Activated CD4-positive, alpha-beta memory T cell treated with anti-CD3 and anti-CD28 coated beads, Interleukin-2, amount 10 ng/mL, durations not matched to agents 7 days and 5 days (primary cell): ENCODE measurements at places on chromosomes 13 and 19.

DNA sequence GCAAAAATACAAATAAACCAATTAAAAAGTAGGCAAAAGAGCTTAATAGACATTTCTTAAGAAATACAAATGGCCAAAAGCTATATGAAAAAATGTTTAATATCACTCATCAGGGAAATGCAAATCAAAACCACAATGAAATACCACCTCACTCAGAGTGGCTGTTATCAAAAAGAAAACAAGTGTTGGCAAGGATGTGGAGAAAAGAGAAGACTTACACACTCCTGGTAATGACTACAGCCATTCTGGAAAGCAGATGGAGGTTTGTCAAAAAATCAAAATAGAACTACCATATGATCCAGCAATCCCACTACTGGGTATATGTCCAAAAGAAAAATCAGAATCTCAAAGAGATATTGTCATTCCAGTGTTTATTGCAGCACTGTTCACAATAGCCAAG lies 223.5 kb upstream of the SLC10A2 start:
- DNase-seq, result no peak

DNA sequence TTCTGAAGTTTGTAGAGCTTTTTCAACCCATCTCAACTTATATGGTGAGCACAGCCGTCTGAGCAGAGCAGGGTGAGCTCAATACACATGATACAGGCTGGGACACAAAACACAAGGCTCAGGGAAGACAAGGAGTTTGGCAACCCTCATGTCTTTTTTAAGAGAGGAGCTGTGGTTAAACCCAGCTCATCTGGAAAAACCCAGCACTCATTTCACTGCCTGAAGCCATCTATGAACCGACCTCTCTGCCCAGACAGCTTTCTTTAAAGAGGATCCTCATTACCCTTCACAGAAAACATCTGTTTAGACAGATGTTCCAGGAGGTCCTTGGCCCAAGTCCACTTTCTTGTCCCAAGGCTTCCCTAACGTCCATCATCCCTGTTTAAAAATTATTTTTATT lies 170.0 kb upstream of the TSHZ3 start:
- no peak for DNase-seq

DNA sequence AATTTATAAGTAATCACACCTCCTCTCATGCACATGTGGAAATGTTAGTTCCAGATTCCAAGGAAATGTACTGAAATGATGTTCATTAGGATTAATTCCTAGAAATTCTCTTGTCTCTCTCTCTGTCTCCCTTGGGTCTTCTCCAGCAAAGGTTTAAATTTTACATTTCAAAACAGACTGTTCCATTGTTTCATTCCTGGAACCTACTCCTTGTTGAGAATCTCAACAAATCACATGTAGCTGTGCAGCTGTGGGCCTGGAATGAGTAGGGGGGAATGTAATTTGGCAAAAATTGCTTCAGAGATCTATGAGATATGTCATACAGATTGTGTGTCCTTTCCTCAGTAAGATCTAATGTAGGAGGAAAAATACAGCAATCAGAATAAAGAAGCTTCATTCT lies 46.2 kb upstream of the RFXAP start:
- DNase-seq, result no peak

DNA sequence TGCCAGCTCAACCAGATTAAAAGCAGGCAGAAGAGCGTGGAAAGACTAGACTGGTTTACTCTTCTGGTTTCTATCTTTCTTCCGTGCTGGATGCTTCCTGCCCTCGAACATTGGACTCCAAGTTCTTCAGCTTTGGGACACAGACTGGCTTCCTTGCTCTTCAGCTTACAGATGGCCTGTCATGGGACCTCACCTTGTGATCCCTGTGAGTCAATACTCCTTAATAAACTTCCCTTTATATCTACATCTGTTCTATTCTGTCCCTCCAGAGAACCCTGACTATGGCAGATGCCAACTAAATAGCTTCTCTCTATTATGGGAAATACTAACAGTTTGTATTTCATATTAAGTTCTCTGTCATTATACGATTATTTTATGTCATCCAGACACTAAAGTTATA lies 609.1 kb downstream of the LMO7 start:
- no peak for DNase-seq

GRCh38 chr13:41859565-41859964 lies 101.3 kb downstream of the VWA8 start:
- no peak for DNase-seq

DNA sequence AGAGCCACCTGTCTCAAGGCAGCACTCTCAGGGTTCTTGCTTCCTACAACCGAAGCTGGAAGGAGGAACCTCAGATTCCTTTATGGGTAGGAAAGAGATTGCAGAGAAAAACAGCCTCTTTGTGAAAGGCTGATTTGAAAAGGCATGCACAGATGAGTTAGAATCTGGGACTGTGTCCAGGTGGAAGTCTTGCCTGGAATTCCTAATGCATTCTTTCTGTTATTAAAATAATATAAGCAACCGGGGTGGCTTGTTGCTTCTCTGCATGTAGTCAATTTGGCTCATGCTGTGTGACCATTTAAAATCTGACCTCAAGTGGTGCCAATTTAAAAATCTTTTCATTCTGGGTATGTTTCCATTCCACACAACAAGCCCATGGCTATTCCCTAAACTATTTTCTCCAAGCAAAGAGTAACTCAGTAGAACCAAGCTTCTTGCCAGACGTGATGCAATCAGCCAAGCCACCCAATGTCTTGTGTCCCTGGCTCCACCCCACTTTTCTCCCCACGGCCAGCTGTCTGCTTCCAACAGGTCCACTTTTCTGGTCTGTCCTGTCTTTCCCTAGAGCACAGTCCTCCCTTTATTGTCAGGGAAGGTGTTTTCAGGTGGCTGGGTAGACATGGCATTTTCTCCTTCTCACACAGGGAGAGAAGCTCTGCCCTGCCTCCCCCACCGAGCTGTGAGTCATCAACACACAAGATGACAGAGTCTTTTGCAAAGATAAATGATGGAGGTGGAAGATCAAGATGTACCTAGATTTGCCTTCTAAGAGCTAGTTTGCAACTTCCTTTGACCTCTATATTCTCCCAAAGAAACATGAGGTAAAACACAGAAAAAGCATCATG lies 394.3 kb downstream of the FOXO1 start:
- peak; percentile 21 for DNase-seq

DNA sequence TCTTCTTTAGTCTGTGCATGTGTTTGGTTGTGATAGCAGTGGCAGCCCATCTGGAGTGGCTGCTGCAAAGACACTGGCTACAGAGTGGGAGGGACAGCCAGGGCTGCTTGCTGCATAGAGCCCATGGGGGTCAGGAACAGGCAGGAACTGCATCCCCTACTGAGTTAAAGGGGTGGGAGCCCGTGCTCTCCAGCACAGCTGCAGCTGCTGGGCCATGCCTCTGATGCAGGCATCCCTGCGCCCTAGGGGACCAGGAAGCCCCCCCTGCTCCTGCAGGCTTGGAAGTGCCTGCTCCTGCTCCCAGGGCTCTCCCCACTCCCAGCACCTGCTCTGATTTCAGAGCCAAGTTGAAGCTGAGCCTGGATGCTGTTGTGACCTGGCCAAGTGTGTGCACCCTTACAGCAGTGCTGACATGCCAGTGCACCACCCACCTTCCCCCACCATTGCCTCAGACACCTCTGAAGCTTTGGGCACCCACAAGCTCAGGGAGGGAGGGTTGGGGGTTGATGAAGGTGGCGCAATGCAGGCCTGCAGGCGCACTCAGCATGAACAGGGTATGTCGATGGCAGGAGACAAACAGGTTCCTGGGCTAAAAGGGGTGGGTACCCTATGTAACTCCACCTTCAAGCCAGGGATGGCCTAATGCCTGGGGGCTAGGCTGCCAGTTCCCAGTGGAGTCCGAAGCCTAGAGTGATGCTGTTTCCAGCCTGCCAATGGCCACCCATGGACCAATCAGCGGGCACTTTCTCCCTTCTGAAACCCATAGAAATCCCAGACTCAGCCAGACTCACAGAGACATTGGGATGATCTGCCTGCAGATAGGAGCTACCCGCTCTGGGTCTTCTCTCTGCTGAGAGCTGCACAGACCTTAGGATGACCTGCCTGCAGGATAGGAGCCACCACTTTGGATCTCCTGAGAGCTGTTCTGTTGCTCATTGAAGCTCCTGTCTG lies 919.9 kb upstream of the MIR17HG start:
- no peak for DNase-seq

GRCh38 chr19:54608792-54609191 lies 15.4 kb downstream of the LILRA1 start:
- DNase-seq, result no peak

DNA sequence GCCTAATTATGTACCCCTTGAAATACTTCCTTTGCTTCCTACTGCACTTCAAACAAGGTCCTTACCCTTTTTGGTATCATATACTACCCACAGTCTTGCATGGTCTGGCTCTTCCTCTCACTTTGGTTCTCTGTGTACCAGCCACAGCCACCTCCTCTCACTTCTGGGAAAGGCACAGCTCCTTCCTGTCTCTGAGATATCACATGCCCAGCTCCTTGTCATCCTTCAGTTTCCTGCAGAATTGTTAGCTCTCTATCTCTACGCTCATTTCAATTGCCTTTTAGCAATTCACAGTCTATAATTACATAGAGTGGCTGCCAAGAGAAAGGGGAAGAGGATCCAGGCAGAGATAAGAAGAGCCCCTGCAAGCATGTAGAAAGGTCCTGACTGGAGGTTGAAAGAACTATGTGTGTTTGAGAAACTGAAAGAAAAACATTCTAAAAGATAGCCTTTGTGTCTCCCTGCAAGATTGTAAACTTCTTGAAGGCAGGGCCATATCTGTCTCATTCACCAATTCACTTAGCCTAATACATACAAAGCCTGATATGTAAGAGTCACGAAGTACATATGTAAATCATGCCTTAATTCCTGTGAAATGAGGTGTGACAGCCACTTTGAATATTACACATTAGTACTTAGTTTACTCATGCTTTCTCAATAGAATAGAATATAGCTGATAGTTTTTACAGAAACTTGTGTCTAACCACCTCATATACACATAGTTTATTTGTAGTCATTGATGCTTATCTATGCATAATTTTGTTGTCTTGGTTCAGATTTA lies 933.1 kb downstream of the DIAPH3 start:
- DNase-seq, result no peak

DNA sequence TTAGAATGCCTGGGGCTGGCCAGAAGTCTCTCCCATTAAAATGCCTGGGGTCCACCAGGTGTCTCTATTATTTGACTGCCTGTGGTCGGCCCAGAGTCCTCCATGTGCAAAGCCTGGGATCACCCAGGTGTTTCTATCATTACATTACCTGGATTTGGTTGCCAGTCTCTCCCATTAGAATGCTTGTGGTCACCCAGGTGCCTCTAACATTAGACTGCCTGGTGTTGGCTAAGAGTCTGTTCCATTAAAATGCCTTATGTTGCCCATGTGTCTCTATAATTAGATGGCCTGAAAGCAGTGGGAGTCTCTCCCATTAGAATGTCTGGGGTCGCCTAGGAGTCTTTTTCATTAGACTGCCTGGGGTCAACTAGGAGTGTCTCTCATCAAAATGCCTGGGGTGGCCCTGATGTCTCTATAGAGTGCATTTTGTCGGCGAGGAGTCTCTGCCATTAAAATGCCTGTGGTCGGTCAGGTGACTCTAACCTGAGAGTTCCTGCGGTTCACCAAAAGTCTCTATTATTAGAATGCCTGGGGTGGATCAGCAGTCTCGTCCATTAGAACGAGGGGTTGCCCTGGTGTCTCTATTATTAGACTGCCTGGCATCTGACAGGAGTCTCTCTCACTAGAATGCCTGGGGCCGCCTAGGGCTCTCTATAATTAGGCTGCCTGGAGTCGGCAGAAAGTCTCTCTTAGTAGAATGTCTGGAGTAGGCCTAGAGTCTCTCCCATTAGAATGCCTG lies 1540.5 kb downstream of the UQCRFS1 start:
- DNase-seq, result no peak

DNA sequence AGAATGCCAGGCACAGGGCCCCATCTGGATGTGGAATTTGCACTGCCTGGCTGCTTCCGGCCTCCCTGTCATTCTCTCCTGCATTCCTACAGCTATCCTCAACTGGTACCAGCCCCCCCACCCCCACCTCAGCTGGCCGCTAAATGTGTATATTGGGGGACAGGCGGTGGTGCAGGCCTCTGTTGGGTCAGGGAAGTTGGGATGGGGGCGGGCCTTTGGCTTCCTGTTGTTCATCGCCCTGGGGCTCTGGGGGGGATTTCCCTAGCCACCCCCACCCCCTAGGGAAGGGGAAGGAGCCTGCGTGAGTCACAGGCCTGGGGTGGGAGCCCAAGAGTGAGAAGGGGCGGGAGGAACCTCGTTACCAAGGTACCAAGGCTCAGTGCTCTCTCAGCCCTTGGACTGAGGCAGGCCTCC lies 10.6 kb downstream of the POU2F2 start:
- DNase-seq, result peak; percentile 80

DNA sequence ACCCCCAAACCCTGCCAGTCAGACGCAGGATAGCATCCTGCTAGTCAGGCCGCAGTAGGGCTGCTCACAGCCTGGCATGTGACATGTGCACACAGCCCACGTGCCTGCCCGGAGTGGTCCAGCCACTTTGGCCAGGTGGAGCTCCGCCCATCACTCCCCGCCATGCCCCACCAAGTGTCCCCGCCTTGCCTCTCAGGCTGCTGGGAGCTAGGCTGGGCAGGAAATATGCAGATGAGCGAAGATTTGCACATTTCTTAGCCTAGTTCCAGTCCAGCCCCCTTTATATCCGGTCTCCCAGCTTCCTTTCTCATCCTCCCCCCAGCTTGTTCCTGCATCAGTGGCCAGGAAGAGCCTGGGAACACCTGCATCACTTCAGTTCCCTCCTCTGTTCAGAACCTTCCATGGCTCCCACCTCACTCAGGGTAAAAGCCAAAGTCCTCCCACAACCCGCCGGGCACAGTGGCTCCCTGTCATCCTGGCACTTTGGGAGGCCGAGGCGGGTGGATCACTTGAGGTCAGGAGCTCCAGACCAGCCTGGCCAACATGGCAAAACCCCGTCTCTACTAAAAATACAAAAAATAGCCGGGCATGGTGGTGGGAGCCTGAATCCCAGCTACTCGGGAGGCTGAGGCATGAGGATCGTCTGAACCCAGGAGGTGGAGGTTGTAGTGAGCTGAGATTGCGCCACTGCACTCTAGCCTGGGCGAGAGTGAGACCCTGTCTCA lies 2.3 kb upstream of the DOCK6 start:
- no peak for DNase-seq

GRCh38 chr19:925087-925525 lies 729 bp upstream of the ARID3A start:
- no peak for DNase-seq
